ENCODE measurements at places on chromosomes 1 and 21.

- no peak for DNase-seq
Measured at GRCh38 chr21:35226968-35227744, 178.1 kb upstream of the RUNX1 start.

DNA sequence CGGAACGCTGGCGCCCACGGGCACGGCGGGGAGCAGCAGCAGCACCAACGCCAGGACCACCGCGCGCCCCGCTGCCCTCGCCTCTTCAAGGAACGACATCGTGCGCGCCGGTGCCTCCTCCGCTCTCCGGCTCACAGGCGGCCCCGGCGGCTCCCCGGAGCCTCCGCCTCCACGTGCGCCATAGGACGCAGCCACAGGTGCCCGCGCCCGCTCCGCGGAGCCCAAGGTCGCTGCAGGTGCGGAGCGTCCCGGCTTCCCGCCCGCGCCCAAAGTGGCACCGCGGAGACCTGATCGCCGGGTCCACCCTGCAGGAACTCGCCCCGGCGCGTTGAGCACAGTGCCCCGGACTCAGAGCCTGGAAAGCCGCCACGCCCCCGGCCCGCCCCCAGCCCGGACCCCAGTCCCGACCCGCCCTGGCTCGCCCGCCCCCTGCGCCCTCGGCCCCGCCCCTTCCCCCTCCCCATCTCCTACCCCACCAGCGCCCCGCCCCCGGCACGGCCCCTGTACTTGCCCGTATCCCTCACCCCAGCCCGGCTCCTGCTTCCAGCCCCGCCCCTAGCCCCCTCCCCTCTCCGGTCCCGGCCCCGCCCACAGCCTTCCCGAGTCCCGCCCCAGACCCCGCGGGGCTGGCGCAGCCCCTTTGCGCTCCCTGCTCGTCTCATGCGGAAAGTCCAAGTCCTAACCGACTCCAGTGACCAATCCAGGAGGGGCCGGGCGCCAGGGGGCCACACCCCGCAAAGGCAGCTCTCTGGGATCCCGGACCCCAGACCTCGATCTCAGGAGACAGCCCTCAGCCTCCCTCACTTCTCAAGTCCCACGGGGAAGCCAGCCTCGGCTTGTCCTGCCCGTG is at the start of gene MEGF6:
Gene MEGF6 (minus strand): TSS at position 339 of the 850 bp plus-strand sequence. CDS start 240 bp downstream, at position 99.
- DNase-seq: peak; percentile 42

- DNase-seq: no peak
Measured at GRCh38 chr1:182617014-182617429, 12.8 kb upstream of the RGS16 start.

GRCh38 chr1:54653036-54653435 is 11.4 kb downstream of the MROH7 start:
- no peak for DNase-seq

GRCh38 chr1:208644401-208645160 is 400.4 kb upstream of the PLXNA2 start:
- no peak for DNase-seq

DNA sequence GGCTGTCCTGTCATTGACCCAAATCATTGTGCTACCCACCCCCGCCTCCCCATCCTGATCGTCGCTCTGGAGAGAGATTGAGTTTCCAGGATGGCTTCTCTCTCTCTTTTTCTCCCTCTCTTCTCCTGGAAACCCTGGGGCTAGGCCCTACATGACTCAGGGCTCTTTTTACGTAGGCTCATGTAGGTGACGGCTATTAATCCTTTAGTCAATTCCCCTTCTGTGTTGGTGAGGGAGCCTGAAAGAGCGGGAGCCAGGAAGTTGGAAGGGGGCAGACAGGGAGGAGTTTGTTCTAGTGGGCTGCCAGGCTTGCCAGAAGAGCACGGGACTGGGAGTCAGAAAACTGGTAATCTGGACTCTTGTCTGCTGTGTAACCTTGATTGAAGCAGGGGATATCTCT is 9.7 kb downstream of the ATP2B4 start:
- no peak for DNase-seq

GRCh38 chr1:192867180-192867579 is 58.3 kb downstream of the RGS2 start:
- DNase-seq: no peak

DNA sequence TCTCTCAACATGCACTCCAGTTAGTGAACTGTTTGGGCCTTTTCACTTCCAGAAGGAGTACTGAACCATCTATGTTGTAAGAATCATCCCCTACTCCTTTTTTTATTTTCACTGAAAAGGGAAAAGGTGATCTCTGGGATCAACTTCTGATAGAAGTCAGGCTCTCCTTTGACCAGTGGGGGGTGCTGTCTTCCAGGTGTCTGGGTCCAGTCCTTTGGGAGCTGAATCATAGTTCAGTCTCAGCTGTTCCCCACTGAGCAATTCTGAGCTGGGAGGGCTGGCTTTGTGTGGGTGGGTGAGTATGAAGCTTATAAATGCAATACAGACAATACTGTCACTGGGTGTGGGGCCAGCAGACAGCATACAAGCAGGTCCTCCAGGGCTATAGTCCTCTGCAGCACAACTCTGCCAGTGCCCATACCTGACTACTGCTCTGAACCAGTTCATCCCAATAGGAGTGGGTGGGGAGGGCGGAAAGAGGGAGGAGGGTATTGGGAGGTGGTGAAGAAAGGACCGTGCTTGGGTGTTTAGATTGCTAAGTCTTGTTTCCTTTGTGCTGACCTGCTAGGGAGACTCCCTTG is 12.5 kb upstream of the SARS1 start:
- DNase-seq: no peak

- DNase-seq: no peak
Measured at GRCh38 chr21:24899138-24899537, 708.1 kb downstream of the MRPL39 start.

- no peak for DNase-seq
Measured at GRCh38 chr1:16371725-16372124, 4.7 kb downstream of the SZRD1 start.

GRCh38 chr1:18549106-18549505 is 68.4 kb downstream of the KLHDC7A start:
- DNase-seq: no peak

DNA sequence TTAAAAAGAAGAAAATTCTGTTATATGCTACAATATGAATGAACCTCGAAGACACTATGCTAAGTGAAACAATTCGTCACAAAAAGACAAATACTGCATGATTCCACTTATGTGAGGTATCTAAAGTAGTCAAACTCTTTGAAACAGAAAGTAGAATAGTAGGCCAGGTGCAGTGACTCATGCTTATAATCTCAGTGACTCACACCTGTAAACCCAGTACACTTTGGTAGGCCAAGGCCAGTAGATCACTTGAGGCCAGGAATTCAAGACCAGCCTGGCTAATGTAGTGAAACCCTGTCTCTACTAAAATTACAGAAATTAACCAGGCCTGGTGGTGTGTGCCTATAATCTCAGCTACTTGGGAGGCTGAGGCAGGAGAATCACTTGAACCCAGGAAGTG is 25.7 kb downstream of the EPHA10 start:
- no peak for DNase-seq

- peak; percentile 47 for DNase-seq
Measured at GRCh38 chr1:99956755-99957154, 13.0 kb upstream of the SLC35A3 start.

- DNase-seq: no peak
Measured at GRCh38 chr1:181391301-181391900, 91.9 kb upstream of the CACNA1E start.

DNA sequence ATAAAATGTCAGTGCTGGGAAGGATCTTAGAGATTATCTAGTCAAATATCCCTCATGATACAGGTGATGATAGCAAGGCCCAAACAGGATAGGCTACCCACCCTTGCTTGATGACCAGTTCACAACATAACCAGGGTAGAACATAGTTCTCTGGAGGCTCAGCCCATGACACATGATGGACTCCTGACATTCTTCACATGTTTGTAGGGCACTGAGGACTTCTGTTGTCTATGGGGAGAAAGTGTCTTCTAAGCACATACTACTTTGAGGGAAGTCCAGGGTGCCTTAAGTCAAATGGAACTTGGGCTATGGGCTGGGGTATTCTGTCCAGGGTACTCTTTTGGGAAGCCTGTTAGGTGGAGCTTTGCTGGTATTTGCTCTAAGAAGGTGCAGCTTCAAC is 148.9 kb downstream of the GLUL start:
- no peak for DNase-seq

DNA sequence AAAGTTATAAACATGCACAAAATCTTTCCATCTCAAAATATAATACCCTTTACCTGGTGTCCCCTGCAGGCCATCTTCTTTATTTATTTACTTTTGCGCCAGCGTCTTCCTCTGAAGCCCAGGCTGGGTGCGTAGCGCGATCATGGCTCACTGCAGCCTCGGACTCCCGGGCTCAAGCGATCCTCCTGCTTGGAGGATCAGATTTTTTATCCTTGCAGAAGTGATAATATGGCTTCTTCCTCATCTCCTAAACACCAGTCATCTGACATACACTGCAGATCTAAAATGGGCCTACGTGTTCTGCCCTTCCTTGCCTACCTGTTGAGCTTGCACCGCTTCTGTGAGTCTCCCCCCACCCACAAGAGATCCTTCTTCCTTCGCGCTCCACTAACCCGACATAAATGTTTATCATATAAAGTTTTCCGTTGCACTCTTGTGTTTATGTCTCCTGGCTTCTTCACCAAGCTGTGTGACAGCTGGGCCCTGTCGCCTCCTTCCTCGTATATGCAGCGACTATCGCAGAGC is 506 bp upstream of the SRP9 start:
- DNase-seq: no peak

- no peak for DNase-seq
Measured at GRCh38 chr1:212242288-212242984, 42.8 kb upstream of the PPP2R5A start.

- no peak for DNase-seq
Measured at GRCh38 chr1:15559189-15559810, 25.6 kb downstream of the AGMAT start.

DNA sequence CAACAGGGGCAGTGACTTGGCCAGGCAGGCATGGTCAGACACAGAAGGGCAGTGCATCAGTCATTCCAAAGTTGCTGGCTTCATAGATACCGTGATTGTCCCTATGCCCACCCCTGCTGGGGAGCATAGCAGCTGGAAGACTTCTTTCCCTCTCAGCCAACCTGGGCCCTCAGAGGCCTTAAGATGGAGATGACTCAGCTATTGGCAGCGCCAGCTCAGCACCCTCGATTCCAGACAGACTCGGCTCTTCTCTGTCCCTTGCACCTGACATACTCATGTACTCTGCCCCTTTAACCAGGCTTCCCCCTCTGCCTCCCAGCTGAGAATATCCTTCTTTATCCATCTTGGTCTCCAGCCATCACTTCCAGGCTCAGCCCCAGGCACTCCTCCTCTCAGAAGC is 16.8 kb downstream of the SLAMF8 start:
- no peak for DNase-seq

- no peak for DNase-seq
Measured at GRCh38 chr1:182791281-182792179, 2.0 kb downstream of the NPL start.

- no peak for DNase-seq
Measured at GRCh38 chr1:26409191-26409807, 1.3 kb upstream of the LIN28A start.

DNA sequence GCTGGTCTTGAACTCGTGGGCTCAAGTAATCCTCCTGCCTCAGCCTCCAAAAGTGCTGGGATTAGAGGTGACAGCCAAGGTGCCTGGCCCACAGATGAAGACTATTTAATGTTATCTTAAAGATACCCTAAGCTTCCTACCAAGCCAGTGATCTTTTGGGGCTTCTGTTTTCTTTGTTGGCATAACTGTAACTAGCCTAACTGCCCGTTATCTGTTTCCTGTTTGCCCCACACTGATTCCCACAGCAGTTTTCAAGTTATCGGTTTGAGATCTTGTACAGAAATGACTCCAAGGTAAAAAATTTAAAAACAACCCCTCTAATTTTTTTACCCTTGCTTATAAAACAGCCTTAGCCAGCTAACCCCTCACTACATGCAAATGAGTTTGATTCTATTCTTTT is 12.4 kb downstream of the SELL start:
- no peak for DNase-seq

DNA sequence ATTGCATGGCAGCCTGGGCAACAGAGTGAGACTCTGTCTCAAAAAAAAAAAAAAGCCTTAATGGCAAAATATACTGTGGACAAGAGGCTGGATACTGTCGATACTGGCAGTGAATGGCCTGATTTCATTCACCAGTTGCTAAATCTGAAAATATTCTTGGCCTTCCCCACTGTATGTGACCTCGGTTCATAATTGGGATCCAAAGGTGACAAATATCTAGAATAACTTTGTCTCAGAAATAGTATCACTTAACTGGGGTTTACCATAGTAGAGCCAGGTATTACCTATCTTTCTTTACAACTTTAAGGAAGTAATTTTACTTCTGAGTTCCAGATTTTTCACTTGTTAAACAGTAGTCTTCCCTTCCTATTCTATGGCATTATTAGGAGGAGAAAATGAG is 8.4 kb downstream of the MTF2 start:
- DNase-seq: no peak

- DNase-seq: no peak
Measured at GRCh38 chr1:243416495-243416894, 160.7 kb downstream of the SDCCAG8 start.

GRCh38 chr1:100134872-100135271 is 1.9 kb downstream of the TRMT13 start:
- no peak for DNase-seq

- no peak for DNase-seq
Measured at GRCh38 chr1:111204201-111204982, 3.9 kb upstream of the DENND2D start.

GRCh38 chr1:211378844-211379243 is 52.2 kb downstream of the TRAF5 start:
- no peak for DNase-seq

GRCh38 chr21:42989816-42990650 is 15.7 kb downstream of the PKNOX1 start:
- DNase-seq: no peak

DNA sequence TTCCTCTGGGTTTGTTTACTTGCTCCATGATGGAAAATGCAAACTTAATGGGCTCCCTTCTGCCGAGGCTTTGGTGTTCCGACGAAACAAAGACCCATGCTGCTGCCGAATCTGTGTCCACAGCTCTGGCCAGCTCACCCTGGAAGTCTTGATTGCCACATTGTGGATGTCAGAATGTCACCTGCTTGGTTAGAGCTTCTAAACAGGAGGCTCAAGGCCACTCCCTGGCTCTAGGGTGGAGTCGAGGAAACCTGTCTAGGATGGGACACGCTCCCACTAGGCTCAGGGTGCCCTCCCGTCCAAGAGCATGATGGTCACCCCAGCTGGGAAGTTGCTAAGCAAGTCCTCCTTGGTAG is 279.3 kb upstream of the VAMP3 start:
- no peak for DNase-seq

GRCh38 chr1:99646868-99647267 is 955 bp downstream of the PALMD start:
- no peak for DNase-seq

DNA sequence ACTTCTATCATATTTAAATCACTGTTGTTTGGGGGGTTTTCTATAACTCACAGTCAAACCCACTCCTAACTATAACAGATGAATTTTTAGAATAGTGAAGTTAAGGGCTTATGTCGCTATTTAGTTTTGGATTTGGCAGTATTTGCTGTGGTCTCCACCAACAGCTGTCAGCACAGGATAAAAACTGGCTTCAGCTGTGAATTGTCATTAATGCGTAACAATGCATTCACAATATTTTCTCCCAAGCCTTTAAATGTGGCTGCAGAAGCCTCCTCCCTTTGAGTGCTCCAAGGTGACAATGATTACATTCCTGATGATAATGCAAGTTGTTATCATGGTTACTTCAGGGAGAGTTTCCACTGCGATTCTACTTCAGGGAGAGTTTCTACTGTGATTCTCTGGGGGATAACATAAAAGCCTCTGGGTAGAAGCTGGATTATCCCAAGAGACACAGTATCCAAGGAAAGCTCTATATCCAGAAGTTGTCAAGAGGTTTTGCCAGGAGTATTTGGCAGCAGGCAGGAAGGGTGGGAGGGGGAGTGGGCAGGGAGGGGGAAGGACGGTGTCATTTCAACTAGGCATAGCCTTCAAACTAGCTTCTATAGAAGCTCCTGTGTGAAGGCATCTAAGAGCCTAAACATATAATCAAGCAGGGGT is 14.9 kb upstream of the SMIM12 start:
- no peak for DNase-seq

All from muscle of arm (tissue), 14 donors.